Bladder microvascular endothelial cell (primary cell): ENCODE measurements at places on chromosomes 3 and 15. TPM values are rescaled to one million over a fixed set of nuclear protein-coding genes. Genes with fewer than 3 reads are reported as not detected.

Gene MELTF
- 0.49 and 4.1 TPM in 2 replicates for total RNA-seq

Gene CEMIP
- total RNA-seq = 0.32 and 0.50 TPM in 2 replicates

Gene EIF5A2
- total RNA-seq = 3.6 and 6.2 TPM in 2 replicates

Gene IGF1R
- 12.6 and 90.9 TPM in 2 replicates for total RNA-seq

Gene WDR93
- total RNA-seq = under 0.01 TPM in 1 of 2 replicates, not detected in the other

Gene SPATA12
- 0.13 TPM in 1 of 2 replicates, not detected in the other for total RNA-seq

Gene GOLGA8Q
- 0.32 and 0.76 TPM in 2 replicates for total RNA-seq

Gene UACA
- 219 and 441 TPM in 2 replicates for total RNA-seq

Gene RBPMS2
- 0.25 TPM in 1 of 2 replicates, not detected in the other for total RNA-seq

Gene GADL1
- under 0.01 TPM in 1 of 2 replicates, not detected in the other for total RNA-seq

Gene GPR62
- not detected in 2 replicates for total RNA-seq

Gene TEX55
- total RNA-seq = not detected in 2 replicates

Gene NEK11
- total RNA-seq = 1.9 and 3.0 TPM in 2 replicates

Gene GCSAM
- not detected in 2 replicates for total RNA-seq

Gene ADCY5
- total RNA-seq = 0.06 TPM in 1 of 2 replicates, not detected in the other

Gene RABL3
- total RNA-seq = 10.8 and 14.7 TPM in 2 replicates

Gene ZNF502
- total RNA-seq = 2.3 and 4.8 TPM in 2 replicates

Gene LEO1
- total RNA-seq = 20.6 and 45.0 TPM in 2 replicates

Gene TGM5
- not detected in 2 replicates for total RNA-seq

Gene FILIP1L
- 18.9 and 104 TPM in 2 replicates for total RNA-seq

Gene PAK6
- not detected in 2 replicates for total RNA-seq

Gene NMNAT3
- 0.81 and 1.5 TPM in 2 replicates for total RNA-seq

Gene FHIT
- 0.16 and 1.6 TPM in 2 replicates for total RNA-seq

Gene GOLGA8S
- under 0.01 TPM in 1 of 2 replicates, not detected in the other for total RNA-seq

Gene EEF1AKMT4
- total RNA-seq = 3.2 and 3.4 TPM in 2 replicates

Gene CLSTN2
- total RNA-seq = under 0.01 and 1.5 TPM in 2 replicates

Gene ARRDC4
- 0.81 and 4.2 TPM in 2 replicates for total RNA-seq

Gene FEZF2
- not detected in 2 replicates for total RNA-seq

Gene BCL2A1
- total RNA-seq = 0.19 TPM in 1 of 2 replicates, not detected in the other

Gene STRIT1
- total RNA-seq = not detected in 2 replicates

Gene CTXND1
- not detected in 2 replicates for total RNA-seq

Gene SCN11A
- under 0.01 and 0.06 TPM in 2 replicates for total RNA-seq

Gene PPP1R14D
- not detected in 2 replicates for total RNA-seq

Gene MEGF11
- under 0.01 TPM in 1 of 2 replicates, not detected in the other for total RNA-seq

Gene KPNA4
- total RNA-seq = 17.8 and 37.7 TPM in 2 replicates

Gene TRIM59
- 17.9 and 20.1 TPM in 2 replicates for total RNA-seq

Gene GPR156
- total RNA-seq = 0.06 TPM in 1 of 2 replicates, not detected in the other

Gene LOXL1
- 0.63 and 0.65 TPM in 2 replicates for total RNA-seq

Gene MYO5C
- total RNA-seq = 19.4 and 23.3 TPM in 2 replicates

Gene OSTN
- total RNA-seq = 0.49 TPM in 1 of 2 replicates, not detected in the other

Gene KNG1
- not detected in 2 replicates for total RNA-seq

Gene NR1I2
- under 0.01 TPM in 1 of 2 replicates, not detected in the other for total RNA-seq
